HuH-7.5 (cell line): ENCODE measurements at places on chromosomes 3 and 15.
A peak's percentile ranks its signal among the peaks of the same experiment; 100 is the strongest.

- no peak for DNase-seq
Observed at GRCh38 chr3:115659253-115660220, 36.2 kb downstream of the GAP43 start.

DNA sequence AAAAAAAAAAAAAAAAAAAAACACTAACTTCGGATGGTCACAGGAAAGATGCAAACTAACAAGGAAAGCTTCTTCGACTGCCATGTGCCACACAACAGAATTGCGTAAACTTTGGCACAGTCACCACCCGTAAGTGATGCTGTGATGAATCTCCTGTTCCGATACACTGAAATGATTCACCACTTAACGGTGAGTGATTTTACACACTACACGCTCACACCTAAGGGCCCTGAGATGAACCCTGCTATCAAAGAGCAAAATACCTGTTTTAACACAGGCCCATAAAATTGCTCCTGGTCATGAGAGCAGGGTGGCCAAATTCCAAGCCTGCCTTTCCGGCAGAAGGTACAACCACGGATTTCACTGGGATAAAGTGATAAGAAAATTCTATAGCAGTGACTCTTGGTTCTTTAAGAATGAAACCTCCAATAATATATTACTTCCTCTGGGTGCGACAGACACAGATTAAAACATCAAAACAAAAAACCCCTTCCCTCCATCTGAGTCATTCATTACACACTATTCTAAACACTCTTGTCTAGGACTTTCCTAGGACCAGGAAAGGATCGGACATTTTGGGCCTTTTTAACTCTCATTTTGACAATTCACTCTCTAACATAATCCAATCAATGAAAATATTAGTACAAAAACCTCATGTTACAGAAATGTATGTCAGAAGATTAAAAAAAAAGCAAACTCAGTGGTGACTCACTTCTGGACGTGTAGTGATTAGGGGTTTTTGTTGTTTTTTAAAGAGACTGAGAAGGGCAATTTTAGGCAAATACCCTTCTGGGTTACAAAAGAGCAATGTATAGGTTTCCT, 28.3 kb downstream of the LRIG1 start:
- no peak for DNase-seq

DNA sequence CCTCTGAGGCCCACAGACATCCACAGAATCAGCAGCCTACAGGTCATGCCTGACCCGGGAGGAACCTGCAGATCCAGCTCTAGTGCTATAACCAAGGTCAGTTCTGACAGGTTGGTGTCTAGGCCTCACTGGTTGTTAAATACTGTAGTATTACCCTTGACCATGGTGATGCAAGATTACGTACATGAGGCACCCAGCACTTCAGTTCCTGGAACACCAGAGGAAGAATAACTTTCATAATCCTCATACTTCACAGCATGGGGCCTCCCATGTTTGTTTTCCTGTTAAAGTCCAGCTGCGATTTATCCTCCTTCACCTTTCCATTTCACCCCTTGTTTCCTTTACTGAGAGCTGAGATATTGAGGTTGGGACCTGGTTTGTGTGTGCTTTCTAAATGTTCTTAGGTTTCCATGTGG, 34.4 kb upstream of the GLCE start:
- peak; percentile 52 for DNase-seq

GRCh38 chr15:74622758-74623157, 7.1 kb downstream of the CLK3 start:
- DNase-seq = no peak

DNA sequence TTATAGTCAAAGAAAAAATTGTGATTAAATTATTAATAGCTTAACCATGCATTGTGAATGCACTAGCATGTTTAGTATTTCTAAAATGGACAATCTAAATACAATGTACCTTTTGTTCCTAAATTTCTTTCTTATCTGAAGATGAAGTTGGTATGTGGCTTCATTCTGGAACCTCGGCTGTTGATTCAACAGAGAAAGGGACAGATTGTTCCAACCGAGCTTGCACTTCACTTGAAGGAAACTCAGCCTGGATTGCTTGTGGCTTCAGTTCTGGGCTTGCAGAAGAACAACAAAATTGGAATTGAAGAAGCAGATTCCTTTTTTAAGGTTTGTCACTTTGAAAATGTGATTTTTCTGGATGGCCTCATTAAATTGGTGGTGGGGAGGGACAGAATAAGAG, 32.6 kb downstream of the HPS3 start:
- no peak for DNase-seq

DNA sequence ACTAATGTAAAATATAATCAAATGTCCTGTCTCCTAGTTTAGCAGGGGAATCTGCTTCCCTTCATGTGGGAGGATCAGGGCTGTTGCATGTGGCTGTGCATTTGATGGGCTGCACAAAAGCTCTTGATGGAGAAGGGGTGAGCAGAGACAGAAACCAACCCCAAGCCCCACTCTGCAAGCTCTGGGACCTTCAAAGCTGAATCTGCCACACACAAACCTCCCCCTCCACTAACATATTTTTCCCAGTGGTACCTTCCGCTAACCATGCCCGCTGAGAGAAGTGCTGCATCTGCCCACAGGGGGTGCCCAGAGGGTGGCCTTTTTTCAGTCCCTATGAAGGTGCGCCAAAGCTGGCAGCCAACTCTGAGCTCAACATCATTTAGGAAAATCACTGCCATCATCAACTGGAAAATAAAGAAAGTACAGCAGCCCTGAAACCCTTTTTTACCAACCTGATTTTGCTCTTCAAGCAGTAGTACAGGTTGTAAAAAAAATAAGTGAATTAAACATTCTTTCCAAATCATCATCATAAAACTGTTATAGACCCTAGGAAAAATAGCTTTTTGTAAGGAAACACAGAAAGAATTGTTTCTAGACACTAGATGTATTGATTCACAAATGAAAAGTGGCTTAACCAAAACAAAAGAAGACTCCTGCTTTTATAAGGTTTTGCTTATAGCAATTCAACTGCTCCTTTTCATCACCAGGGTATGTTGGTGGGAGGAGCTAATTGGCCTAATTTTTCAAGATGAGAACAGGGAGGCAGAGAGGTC, 97.0 kb downstream of the HHLA2 start:
- DNase-seq = no peak

DNA sequence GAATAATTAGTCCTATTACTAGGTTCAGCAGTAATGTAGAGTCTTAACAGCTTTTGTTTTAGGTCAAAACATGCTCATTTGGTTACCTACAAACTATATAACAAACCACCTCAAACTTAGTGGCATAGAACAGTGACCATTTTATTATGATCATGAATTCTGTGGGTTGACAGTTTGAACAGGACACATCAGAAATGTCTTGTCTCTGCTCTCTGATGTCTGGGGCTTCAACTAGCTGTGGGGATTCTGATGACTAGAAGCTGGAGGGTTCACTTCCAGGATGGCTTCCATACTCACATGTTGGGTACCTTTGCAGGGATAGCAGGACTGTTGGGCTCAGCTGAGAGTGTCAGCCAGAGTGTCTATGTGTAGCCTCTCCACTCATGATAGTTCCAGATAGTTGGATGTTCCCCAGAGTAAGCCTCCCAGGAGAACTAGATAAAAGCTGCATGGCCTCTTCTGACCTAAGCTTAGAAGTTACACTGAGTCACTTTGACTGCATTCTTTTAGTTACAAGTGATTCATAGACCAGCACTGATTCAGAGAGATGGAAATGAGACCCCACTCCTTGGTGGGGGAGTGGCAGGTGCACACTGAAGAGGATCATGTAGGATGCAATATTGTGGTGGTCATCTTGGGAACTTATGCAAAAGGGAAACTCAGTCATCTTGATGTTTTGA, 32.6 kb downstream of the PLCL2 start:
- no peak for DNase-seq

DNA sequence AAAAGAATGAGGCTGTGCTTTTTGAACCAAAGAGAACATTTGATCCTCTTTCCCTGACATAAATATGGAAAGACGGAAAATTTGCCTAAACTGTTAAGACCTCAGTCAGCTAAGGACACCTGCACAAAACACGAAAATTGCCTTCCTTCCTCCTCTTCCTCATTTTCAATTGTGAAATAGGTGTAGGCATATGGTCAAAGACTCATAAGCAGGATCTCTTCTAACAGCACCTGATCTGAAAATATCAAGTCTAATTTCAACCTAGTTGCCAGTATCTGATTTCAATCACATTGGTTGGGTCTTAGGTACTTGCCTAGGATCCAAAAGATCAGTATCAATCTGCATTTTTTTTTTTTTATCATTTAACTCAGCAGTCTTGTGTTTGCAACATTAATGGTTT, 215.7 kb upstream of the SLC2A2 start:
- DNase-seq = no peak

GRCh38 chr3:61600195-61600594, 38.8 kb downstream of the PTPRG start:
- DNase-seq = no peak

DNA sequence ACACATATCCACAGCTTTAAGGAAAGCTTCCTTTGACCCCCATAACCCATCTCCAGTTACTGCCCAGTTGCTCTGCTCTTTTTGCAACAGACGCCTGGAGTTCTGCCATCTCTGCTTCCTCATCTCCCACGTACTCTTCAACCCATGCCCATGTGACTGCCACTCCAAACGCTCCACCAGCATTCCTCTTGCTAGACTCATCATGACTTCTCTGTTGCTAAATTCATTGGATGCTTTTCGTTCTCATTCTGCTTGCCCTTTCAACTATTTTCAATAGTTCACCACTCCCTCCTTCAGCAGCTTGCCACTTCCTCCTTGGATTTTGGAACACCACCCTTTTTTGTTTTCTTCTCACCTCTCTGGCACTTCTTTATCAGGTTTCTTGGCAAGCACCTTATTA, 2.7 kb upstream of the KNSTRN start:
- no peak for DNase-seq

DNA sequence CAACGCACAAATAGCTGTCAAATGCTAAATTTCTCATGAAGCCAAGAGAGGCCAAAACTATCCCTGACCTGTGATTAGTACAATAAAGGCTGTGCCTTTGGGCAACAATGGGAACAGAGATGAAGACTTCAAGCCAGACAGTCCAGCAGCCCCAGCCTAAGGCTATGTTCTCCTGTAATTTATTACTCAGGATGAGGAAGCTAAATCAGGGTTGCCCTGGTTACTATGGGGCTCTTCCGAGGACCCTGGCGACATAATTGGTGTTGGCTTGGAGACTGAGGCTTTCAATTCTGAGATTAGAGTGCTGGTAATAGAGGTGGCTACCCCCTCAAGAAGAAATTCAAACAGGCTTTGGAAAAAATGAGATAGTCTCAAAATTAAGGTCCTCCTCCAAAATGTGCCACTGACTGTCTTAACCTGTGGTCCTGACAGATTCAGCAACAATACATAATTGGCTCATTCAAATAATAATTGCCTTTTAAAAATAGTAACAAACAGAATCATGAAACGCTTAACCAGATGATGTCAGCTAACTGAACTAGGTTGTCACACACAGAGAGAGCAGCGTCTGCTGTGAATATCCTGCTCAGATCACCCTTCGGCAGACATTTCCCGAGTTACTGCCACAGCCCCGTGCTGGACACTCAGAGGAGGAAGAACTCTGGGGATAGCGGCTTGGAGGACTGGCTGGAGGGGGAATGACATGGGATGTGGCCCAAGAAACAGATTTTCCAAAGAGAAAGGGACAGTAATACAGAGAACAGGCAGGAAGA, 43.0 kb downstream of the NSMCE3 start:
- DNase-seq = no peak

DNA sequence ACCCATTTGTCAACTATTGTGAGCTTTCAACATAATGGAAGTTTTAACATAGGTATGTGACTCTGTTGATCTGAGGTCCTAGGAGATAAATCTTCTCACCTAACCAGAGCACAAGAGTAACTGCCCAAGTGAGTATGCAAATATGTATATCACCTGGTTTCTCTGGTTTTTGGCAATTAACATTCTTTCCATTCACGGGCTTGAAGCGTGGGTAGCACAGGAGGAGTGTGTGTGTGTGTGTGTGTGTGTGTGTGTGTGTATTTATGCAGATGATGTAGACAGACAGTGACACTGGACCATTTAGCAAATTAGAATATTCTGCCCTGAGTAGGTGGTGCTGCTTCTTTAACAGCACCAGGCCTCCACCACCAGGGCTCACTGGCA, 15.0 kb downstream of the EPHB1 start:
- no peak for DNase-seq

DNA sequence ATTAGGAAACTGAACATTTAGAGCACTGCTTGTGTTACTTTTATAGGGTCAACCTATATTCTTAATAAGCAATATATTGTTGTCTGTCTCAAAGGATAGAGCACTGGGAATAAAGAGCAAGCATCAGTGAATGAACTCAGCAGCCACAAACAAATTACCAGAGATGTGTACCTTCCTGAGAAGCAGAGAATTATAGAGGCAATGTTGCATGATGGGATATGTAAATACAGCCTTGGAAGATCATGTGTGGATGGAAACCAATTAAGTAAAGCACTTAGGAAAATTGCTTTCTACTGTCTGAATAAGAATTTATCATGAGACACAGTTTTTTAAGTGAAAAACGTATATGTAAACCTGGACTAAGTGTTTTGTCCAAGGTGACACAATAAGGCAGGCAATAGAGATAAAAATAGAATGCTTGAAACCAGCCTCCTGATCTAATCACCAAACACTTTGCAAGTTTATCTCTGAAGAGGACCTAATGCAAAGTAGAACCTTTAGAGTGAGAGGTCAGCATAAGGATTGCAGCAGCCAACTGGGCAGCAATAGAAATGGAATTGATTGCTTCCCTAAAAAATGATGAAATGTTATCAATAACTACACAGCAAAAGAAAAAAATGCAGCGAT, 848.0 kb downstream of the TUSC7 start:
- DNase-seq = no peak

- DNase-seq = no peak
Observed at GRCh38 chr3:121493431-121493830, 52.4 kb downstream of the POLQ start.

DNA sequence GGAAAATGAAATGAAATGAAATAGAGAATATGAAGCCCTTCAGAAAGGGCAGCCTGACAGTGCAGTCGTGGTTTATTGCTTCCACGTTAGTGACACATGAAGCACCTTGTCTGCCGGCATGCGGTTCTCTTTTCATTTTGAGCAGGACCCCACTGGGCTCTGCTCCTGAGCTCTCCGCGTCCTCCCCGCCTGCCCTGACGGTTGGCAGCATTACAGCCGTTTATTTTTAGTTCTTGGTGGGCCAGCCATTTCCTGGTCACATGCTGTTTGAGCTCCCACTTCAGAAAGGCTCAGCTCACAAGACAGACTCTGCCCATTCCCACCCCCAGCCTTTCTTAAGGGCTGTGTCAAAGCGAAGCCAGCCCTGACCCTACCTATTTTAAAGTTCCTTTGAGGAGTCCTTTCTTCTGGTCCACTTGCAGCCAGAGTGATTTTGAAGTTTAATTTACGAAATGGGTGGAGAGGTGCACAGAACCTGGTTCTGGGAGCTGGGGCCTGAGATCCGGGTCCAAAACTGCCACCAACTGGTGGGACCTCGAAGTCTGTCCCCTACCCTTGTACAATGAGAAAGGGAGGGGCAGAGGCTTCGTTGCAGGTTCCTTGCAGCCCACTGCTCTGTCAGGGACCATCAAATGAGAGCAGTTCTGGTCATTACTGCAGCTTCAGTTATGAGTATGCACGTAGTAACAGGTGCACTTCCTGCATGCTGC, 60.1 kb downstream of the MGLL start:
- DNase-seq = no peak

GRCh38 chr15:34651997-34652725, 68.7 kb upstream of the GOLGA8B start:
- DNase-seq = no peak

- DNase-seq = no peak
Observed at GRCh38 chr3:63207066-63207590, 71.0 kb upstream of the SYNPR start.

GRCh38 chr3:93843981-93844380, 129.7 kb downstream of the PROS1 start:
- no peak for DNase-seq

- no peak for DNase-seq
Observed at GRCh38 chr3:187105700-187106099, 33.6 kb downstream of the RPL39L start.

- no peak for DNase-seq
Observed at GRCh38 chr15:36278219-36278618, 301.2 kb upstream of the CDIN1 start.
